Activated naive CD8-positive, alpha-beta T cell treated with anti-CD3 and anti-CD28 coated beads for 36 hours (primary cell): ENCODE measurements at places on chromosomes 7 and 10. TPM values are rescaled to one million over a fixed set of nuclear protein-coding genes. Genes with fewer than 3 reads are reported as not detected.

The STOX1 gene
- 0.64 TPM for total RNA-seq

The LRGUK gene
- total RNA-seq: not detected

The AGR3 gene
- total RNA-seq: not detected

DNA sequence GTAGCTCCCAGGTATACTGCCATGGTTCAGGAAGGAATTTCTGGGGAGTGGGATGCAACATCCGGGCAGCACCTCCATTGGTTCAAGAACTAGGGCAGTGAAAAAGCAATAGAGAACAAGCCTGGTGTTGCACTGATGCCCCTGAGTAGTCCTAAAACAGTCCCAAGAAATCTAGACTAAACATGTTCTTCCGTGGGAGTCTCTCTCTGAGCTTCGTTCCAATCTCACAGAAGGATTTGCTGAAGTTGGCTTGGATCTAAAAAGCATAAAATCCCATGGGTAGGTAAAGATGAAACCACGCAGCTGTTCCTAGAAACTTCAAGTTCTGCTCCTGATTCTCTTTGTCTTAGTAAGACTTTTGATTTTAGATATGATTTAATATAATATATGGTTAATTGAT, 154.5 kb downstream of the PLXDC2 start:
- H3K4me1 ChIP-seq: no peaks in the 10 kb centered on the region
- H3K4me3 ChIP-seq: no peak overlapping the region
- no peak for DNase-seq
- H3K27me3 ChIP-seq: no peaks in the 10 kb centered on the region
- no peak overlapping the region for H3K27ac ChIP-seq
- H3K36me3 ChIP-seq: no peaks in the 10 kb centered on the region

GRCh38 chr7:151168003-151168786, 701 bp upstream of the GBX1 start:
- H3K27me3 ChIP-seq: peaks cover 55% of the 10 kb centered on the region
- DNase-seq: peak; percentile 77
- H3K4me1 ChIP-seq: peaks cover 9% of the 10 kb centered on the region
- H3K27ac ChIP-seq: no peak overlapping the region
- H3K36me3 ChIP-seq: no peaks in the 10 kb centered on the region
- peak overlapping the region; percentile 67 for H3K4me3 ChIP-seq

DNA sequence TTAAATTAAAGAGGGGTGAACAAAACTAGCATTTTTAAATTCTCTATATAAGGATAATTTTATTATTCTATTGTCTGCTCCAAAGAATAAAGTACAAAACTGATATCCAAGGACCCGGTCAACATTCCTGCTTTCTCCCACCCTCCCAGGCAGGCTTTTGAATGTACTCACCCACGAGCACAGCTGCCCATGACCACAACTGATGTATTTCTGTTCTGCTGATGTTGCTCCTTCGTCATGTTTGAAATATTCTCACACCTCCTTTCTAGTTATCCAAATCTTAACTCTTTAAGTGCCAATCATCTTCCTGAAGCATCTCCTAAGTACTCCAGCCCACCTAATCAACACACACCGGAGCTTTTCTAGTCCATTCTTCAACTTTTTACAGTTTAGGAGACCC, 46.7 kb downstream of the CALD1 start:
- DNase-seq: no peak
- peaks cover 1% of the 10 kb centered on the region for H3K36me3 ChIP-seq
- H3K27me3 ChIP-seq: no peaks in the 10 kb centered on the region
- H3K27ac ChIP-seq: no peak overlapping the region
- H3K4me3 ChIP-seq: no peak overlapping the region

GRCh38 chr10:100987685-100988049, 324 bp downstream of the TWNK start:
- H3K4me1 ChIP-seq: peaks cover 22% of the 10 kb centered on the region
- H3K4me3 ChIP-seq: peak overlapping the region; percentile 97
- peak overlapping the region; percentile 91 for H3K27ac ChIP-seq

- peaks cover 12% of the 10 kb centered on the region for H3K36me3 ChIP-seq
- DNase-seq: no peak
- peak overlapping the region; percentile 87 for H3K27ac ChIP-seq
- no peak overlapping the region for H3K4me3 ChIP-seq
- no peaks in the 10 kb centered on the region for H3K27me3 ChIP-seq
Observed at GRCh38 chr10:50538555-50539398, 85.0 kb downstream of the SGMS1 start.
